Stimulated activated CD8-positive, alpha-beta memory T cell treated with anti-CD3 and anti-CD28 coated beads, Interleukin-7, amount 100 ng/mL, for 24 hours (primary cell): ENCODE measurements at places on chromosomes 11 and 22.
A peak's percentile ranks its signal among the peaks of the same experiment; 100 is the strongest.

GRCh38 chr11:97140885-97141494 lies 751.2 kb downstream of the JRKL start:
- DNase-seq: no peak

DNA sequence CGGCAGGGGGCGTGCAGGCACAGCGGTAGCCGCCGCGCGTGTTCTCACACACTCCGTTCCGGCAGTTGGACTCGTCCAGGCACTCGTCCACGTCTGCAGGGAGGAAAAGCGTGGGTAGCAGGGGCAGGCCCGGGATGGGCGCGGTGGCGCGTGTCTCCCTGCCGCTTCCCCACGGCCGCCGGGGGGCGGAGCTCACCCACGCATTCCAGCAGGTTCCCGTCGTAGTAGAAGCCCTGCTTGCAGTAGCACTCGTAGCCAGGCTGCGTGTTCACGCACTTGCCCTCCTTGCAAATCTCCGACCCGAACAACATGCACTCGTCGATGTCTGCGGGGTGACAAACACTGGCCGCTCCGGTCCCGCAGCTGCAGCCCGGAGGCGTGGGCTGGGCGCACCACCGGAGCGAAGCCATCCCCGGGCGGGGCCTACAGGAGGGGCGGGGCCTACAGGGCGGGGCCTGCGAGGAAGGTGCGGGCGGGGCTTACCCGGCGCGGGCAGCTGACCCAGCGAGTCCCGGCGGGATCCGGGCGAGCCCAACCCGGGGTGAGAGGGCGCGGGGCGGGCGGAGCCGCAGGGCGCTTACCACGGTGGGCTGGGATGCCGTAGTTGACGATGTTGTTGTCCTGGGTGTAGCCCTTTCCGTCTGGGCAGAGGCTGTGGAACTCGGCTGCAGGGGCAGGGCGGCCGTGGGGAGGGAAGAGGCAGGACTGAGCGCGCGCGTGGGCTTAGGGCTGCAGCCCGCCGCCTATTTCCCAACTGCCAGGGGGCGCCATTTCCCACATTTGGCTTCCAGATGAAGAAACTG lies 15.6 kb downstream of the SCYL1 start:
- peak; percentile 78 for DNase-seq

DNA sequence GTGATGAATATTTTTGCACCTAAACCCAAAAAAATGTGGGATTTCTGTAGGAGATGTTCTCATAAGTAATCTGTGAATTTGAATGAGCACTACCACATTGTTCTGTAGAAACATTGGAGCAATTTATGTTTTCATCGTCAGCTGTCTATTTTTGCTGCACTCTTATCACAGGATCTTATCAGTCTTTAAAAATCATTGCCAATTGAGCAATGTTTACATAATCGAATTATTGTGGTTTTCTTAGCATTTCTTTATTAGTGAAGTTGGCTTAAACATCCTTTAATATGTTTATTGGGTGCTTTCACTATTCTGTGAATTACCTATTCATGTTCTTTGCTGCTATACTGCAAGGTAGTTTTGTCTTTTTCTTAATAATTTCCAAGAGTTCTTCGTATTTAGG lies 37.8 kb downstream of the C11orf96 start:
- no peak for DNase-seq

DNA sequence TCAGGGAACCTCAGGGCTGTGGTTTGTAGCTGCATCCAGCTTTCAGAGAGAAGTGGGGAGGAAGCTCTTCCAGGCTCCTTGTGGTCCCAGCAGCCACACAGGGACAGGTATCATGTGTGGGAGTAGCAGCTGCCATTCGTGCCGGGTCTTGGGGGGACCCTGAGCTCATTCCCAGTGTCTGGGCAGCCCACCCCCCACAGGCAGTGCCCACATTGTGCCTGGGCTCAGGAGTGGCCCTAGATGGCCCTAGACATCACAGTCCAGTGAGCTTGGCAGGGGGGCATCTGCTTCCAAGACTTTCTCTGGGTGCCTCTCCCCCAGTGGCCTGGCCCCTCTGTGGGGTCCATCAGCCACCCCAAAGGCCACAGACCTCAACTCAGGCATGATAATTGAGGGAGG lies 619.7 kb downstream of the BRD1 start:
- no peak for DNase-seq

- DNase-seq: no peak
These were observed 45.5 kb upstream of the ALKBH3 start for GRCh38 chr11:43835104-43835503.

DNA sequence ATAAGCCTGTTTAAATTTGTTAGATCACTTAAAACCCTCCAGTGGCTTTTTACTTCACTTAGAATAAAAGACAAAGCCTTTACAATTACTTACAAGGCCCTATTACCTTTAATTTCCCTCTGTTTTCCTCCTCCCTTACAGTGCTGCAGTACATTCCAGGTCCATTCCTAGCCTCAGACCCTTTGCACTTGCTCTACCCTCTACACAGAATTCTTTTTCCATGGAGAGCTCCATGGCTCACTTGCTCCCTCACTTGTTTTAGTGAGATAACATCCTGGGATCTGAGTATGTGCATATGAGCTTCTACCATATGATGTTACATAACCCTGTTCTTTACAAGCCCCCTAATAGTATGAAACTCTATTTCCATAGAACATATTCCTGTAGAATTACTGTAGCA lies 24.4 kb downstream of the ZNF214 start:
- DNase-seq: no peak

GRCh38 chr11:125313271-125314219 lies 149.0 kb downstream of the PKNOX2 start:
- no peak for DNase-seq

GRCh38 chr11:34160049-34160721 lies 54.8 kb downstream of the NAT10 start:
- no peak for DNase-seq

GRCh38 chr11:117074119-117074518 lies 24.1 kb downstream of the SIK3 start:
- DNase-seq: no peak

DNA sequence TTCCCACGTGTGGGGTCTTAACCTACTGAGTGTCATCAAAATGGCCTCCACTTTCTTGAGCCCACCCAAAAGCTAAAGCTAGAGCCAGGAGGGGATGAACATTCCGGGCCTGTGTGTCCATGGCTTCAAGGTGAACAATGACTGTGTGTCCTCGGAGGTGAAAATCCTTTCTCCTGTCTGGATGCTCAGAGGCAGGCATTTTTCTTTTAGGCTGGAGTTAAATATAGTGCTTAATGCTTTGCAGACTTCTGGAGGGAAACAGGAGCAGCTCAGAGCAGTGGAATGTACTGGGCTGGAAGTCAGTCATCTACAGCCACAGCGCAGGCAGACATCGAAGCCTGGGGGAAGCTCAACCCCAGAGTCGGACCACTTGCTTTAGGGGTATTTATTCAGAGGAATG lies 68.6 kb upstream of the TMEM45B start:
- no peak for DNase-seq

- no peak for DNase-seq
These were observed 1.2 kb downstream of the PHLDB1 start for GRCh38 chr11:118608360-118609227.

- DNase-seq: no peak
These were observed 12.0 kb downstream of the FRMD8 start for GRCh38 chr11:65398362-65398910.

- DNase-seq: no peak
These were observed 108.7 kb upstream of the SNX19 start for GRCh38 chr11:131025020-131025419.

- no peak for DNase-seq
These were observed 3.0 kb downstream of the PTPRCAP start for GRCh38 chr11:67434395-67434881.

DNA sequence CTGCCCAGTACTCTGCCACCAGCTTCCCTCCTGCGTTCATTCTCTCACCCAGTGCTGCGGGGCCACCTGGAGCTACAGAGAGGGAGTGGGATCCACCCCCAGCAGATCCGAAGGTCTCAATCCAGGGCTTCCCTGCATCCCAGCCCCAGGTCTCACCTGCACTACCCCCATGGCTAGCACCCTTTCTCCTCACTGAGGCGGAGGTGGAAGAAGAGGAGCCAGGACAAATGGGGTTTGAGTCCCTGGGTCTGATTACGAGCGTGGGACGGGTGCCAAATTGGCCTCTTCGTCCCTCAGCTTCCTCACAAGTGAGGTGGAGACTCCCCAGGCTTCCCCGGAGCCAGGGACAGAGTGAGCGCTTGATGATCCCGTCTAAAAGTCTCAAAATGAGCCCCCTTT lies 64.2 kb downstream of the NFAM1 start:
- DNase-seq: no peak

DNA sequence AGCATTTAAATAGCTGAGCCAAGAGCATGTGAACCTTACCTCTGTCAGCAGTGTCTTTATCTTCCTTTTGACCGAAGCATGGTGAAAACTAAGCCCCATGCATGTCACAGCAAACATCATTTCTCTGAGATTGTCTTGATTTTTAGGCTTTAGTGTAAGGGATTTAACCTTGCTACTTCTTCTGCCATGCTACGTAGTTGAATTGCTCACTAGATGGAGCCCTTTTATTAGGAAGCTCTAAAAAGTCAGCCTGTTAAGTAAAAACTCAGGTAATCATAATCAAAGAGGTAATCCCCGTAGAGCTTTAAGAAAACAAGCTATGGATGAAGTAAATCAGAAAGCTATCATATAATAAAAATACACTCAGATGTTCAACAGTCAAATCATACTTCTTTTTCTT lies 149.5 kb downstream of the PGR start:
- no peak for DNase-seq

- DNase-seq: no peak
These were observed 2.0 kb downstream of the KCNC1 start for GRCh38 chr11:17736579-17736893.

DNA sequence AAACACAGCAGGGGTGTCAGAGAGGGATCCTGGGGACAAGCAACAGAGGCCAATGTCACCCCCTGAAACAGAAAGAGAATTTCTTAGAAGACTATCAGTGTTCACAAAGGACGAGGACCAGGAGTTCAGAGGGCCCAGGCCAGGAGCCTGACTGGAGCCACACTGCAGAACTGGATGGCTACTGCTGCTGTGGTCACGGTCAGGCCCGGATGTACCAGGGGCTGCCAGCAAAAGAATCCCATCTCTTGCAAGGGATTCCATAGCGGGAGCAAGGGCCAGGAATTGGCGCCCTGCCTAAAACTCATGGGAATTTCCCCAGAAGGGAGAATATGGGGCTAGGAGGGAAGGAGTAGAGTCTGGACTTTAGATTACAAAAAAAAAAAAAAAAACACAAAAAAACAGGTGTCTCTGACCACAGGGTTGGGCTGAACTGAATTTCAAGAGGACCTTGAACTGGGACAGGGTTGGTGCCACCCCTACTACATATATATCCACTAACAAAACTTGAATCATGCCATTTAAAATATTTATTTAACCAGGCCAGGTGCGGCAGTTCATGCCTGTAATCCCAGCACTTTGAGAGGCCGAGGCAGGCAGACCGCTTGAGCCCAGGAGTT lies 15.7 kb upstream of the KCTD14 start:
- no peak for DNase-seq

DNA sequence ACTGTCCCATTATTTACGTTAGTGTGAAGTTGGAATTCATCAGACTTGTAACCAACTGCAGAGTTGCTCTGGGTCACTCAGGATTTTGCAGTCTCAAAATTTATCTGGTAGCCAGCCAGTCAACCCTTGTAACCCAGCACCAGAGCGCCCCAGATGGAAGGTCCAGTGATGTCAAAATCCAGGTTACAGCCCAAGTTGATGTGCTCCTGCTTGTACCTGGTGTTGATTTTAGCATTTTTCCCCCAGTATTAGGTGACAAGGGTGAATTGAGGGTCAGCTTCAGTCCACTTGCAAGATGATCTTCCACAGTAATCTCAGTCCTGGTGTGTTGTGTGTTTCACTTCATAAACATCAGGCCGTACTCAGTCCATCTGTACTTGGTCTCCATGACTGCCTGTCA lies 7.5 kb downstream of the TIMM10B start:
- DNase-seq: no peak
